CD4-positive, alpha-beta T cell treated with Interleukin-10 for 1 hour (primary cell): ENCODE measurements at places on chromosomes 7 and 10.

- DNase-seq: no peak
Measured at GRCh38 chr7:148083448-148083847, 507.1 kb upstream of the C7orf33 start.

DNA sequence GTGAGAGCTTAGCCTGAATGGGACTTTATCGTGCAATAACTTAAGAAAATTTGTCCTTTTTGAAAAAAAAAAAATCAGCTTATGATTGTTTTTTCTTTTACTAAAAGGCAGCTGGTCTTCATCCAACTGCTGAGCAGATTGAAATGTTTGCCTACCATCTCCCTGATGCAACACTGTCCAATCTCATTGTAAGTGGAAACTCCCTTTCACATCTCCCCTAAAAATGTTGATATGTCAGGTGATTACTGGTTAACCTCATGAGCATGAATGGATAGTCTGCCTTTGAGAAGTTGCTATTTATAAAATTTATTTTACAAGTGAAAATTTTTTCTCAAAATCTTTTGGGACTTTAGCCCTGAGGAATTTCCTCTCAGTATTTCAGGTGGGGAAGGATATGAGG lies 17.8 kb upstream of the HKDC1 start:
- DNase-seq: peak; percentile 36

DNA sequence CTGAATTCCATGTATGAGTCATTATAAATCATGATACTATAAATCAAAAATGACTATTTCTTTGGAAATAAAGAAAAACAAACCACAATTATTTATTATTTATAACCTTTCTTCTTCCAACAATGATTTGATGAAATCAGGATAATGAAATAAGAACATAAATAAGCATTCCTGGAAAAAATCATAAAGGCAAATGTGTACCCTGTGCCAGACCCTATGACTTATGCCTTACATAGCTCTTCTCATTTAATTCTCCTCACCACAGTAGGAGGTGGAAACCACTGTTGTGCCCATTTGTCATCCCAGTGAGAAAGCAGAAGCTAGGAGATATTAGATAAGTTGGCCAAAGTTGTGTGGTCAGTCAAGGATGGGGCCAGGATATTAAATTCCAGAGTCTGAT lies 255.1 kb downstream of the DOCK4 start:
- no peak for DNase-seq

- DNase-seq: no peak
Measured at GRCh38 chr7:22921386-22922086, 92.4 kb downstream of the HYCC1 start.

DNA sequence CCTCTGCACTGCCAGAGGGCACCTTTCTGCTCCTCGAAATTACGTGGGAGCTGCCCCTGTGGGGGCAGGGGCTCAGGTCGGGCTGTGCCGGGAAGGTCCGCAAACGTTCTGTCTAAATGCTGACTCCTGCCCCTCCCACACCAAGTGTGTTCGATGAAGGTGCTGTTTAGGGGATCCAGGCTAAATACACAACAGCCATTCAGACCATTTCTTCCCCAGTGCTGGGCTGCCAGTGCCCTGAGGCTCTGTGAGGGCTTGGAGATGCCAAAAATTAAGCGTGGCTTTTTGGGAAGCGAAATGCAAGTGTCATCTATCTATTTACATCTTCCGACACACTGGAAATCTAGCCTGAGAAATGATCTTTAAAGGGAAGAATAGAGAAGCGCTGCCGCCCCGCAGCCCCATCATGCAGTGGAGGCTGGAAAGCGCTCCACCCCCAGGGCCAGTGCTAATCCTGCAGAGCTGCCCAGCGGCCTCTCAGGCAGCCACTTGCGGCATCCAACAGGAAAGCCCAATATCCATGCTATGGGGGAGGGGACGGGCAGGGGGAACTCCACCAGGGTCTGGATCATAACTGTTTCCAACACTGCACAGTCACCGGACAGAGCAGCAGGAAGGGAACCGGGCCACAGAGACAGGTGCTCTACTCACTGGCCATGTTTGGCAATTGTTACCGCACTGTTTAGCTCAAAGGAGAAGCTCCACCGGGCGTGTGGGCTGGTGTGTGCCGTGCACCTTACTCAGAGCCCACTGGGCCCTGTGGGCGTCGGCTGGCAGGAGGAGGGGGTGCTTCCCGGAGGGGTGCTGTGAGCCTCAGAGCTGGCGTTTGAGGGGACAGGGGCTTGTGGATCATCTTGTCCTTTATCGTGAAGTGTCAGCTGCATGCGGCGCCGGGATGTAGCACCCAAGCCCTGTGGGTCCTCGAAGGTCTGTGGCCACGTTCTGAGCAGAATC lies 205.5 kb downstream of the DNAJB6 start:
- no peak for DNase-seq

DNA sequence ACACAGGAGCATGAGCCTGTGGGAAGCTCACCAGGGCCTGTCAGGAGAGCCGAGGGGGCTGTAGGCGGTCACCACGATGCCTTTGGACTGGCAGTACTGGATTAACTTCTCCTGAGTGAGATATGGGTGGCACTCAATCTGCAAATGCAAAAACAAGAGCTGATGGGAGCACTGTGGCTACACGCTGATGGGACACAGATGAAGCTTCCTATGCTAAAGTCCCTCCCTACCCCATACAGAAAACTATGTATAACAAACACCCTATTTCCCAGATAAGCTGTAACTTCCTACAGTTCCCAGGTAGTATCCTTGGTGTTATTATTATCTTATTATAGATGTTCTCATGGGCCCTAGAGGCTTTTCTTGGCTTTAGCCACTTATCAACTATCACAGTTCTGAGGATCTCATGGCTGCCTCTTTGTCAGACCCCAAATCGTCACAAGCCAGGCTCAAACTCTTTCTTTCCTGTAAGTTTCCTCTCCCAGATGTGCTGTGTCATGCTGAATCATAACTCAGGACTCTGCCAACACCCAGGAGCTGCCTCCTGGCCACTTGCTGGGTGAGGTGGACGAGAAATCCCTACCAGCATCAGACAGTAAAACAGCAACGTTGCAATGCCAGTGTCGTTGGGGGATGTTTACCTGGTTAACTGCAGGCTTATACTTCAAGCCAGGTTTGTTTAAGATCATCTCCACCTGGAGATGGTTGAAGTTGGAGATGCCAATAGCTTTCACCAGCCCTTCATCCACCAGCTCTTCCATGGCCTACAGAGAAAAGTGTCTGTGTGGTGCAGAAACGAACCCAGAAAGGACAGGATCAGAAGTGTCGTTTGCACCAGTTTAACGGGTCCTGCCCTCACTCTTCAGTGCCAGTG lies 10.3 kb downstream of the AKR1B1 start:
- DNase-seq: no peak

GRCh38 chr7:33716581-33717477 lies 188.5 kb upstream of the BMPER start:
- no peak for DNase-seq

GRCh38 chr7:6160191-6160623 lies 112.2 kb downstream of the CYTH3 start:
- no peak for DNase-seq

- DNase-seq: no peak
Measured at GRCh38 chr7:5393748-5394147, 29.9 kb downstream of the TNRC18 start.

DNA sequence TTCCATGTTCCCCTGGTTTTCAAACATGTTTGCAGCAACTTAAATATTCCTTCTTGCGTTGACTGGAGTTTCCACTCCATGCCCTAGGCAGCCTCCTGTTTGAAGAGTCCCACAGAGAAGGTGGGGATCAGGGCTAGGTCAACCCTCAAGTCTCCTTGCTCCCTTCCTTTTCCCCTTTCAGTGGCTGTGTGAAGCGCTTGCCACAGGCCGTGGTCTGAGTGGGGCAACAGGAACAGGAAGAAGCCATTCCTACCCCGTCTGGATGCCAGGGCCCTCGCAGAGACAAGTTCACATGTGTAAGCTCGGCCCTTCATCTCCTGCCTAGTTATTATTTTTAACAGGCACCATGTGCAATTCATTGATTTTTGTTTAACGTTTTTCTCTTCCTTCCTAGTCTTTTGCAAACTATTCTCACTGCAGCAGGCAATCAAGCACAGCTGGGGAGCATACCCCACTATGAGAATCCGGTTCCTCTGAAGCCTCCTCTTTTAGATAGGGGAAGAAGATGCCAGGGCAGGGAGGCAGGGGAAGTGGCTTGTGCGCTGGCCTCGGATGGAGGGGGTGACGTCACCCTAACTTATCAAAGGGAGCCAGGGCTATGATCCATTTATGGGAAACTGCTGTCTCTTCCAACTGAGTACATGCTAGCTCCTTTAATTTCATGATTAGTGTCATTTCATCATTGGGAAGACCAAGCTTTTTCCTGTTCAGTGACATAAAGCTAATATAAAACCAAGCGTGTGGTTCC lies 64.2 kb downstream of the PRLHR start:
- DNase-seq: no peak

DNA sequence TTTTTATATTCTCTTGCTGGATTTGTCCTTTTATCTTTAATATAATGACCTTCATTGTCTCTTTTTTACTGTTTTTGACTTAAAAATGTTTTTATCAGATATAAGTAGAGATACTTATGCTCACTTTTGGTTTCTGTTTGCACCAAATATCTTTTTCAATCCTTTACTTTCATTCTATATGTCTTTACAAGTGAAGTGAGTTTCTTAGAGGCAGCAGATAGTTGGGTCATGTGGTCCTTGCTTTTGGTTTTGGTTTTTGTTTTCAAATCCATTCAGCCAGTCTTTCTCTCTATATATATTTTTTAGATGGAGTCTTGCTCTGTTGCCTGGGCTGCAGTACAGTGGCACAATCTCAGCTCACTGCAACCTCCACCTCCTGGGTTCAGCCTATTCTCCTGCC lies 932.4 kb upstream of the LRRTM3 start:
- DNase-seq: no peak
